ENCODE measurements at places on chromosomes 11 and 22.

DNA sequence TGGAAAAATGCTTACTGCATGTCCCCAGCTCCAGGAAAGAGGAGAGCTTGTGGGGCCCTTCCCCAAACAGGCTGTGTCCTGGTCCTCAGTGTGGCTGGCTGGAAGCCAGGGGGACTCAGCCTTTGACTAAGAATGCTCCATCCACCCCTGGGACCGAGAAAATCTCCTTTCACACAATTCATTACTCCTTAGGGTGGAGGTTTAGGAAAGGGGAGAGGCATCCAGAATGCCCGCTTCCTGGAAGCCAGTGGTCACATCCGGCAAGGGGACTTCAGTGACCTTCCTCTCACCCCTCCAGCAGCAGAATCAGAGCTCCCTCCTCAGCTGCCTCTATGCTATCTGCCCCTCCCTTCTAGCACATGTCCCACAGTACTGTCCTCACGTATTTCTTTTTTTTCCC lies 21.9 kb downstream of the ATG16L2 start:
- DNase-seq = no peak

- no peak for DNase-seq
Measured at GRCh38 chr11:27700351-27701301, at the start of gene BDNF. TSS of gene BDNF (minus strand) at chr11:27700455. CDS start at chr11:27658564, 41,891 bp downstream.

GRCh38 chr11:94757037-94757735 lies 11.0 kb upstream of the AMOTL1 start:
- DNase-seq = no peak

- no peak for DNase-seq
Measured at GRCh38 chr11:95335989-95336388, 105.0 kb upstream of the SESN3 start.

GRCh38 chr22:38104084-38104483 lies 6.4 kb downstream of the BAIAP2L2 start:
- DNase-seq = no peak

DNA sequence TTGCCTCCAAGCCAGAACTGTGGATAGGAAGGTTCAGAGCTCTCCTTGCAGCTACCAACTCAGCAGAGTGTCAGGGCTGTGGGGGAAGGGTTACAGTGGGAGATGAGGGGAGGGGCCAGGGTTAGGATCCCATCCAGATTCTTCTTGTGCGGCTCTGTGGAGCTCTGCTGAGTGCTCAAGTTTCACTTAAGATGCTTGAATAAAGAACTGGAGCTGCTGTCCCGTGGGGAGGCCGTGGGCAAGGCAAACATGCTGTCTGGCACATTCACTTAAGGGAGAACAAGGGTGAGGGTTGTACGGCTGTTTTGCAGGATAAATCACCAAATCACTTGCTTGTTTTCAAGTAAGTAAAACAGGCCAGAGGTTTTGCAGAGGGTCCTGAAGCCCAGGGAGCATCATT lies 197.1 kb downstream of the FAM76B start:
- no peak for DNase-seq

DNA sequence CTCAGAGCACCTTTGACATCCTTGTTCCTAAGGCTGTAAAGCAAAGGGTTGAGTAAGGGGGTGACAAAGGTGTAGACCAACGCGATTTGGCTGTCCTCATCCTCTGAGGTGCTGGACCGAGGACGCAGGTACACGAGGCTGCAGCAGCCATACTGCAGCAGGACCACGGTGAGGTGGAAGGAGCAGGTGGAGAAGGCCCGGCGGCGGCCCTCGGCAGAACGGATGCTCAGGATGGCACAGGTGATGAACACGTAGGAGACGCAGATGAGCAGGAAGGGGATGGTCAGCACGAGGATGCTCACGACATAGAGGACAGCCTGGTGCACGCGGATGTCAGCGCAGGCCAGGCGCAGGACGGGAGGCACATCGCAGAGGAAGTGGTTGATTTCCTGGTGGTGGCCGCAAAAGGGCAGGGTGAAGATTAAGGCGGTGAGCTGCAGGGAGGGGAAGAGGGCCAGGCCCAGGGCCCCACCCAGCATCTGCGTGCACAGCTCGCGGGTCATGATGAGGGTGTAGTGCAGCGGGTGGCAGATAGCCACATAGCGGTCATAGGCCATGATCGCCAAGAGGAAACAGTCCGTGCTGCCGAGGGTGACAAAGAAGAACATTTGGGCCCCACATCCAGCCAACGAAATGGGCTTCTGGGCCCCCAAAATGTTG lies 632 bp downstream of the OR10Q1 start:
- no peak for DNase-seq

DNA sequence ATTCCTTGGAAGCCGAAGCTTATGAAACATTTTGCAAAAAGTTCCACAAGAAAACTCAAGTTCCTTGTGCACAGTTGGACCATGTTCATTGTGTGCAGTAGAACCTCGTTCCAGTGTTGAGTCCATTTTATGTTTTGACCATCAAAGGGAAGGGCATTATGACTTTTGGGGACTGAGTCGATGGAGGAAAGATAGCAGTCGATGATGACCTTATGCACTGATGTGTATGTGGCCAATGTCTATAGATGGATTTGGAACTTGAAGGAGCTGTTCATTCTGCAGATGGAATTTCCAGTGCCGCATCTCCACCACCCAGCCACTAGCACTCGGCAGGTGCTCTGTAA lies 71.5 kb upstream of the IGLL5 start:
- no peak for DNase-seq
